ENCODE measurements at places on chromosomes 3 and 15. TPM values are rescaled to one million over a fixed set of nuclear protein-coding genes. Genes with fewer than 3 reads are reported as not detected.

- H3K4me1 ChIP-seq, result no peaks in the 10 kb centered on the region
- no peaks in the 10 kb centered on the region for H3K36me3 ChIP-seq
- H3K27ac ChIP-seq, result no peak overlapping the region
Observed at GRCh38 chr3:169356284-169356955, 307.1 kb downstream of the MECOM start.

DNA sequence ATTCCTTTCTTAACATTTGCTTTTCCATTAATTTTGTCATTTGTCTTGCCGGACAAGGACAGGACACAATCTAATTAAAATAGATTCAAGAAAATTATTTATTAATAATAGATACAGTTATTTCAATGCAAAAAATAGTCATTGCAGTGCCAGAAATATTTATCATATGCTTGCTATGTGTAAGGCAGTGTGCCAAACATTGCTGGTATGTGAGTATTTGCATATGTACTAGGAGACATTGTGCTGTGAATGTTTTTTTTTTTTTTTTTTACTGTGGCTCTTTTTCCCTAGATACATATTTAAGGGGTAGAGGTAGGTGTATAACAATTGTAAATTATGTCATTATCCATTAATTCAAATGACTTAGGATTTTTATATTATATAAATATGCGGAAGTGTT, 23.3 kb downstream of the SPRED1 start:
- H3K27me3 ChIP-seq, result no peaks in the 10 kb centered on the region
- H3K27ac ChIP-seq, result no peak overlapping the region
- peaks cover 2% of the 10 kb centered on the region for H3K36me3 ChIP-seq
- no peaks in the 10 kb centered on the region for H3K4me1 ChIP-seq
- no peak for DNase-seq
- H3K4me3 ChIP-seq, result no peak overlapping the region

- peaks cover 63% of the 10 kb centered on the region for H3K27me3 ChIP-seq
- no peaks in the 10 kb centered on the region for H3K4me1 ChIP-seq
- no peaks in the 10 kb centered on the region for H3K36me3 ChIP-seq
- no peak overlapping the region for H3K27ac ChIP-seq
- H3K4me3 ChIP-seq, result peak overlapping the region; percentile 45
- DNase-seq, result peak; percentile 43
Observed at GRCh38 chr3:141051443-141052200, 475 bp downstream of the SPSB4 start.

DNA sequence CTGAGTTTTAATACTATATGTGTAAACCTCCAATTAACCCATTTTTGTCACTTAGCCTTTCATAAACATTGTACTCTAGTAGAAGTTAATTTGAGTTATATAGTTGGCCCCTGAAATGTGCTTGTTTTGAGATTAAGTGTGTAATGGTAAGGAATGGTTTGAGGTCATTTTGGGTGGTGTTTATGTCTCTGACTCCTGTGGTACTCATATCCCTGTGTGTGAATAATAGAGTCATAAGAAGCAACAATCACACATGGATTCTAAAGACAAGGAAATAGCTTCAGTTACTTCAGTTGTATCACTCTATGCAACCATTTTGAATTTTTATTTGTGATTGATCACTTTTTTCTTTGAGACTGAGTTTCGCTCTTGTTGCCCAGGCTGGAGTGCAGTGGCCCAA, 408.5 kb downstream of the MFSD1 start:
- no peaks in the 10 kb centered on the region for H3K4me1 ChIP-seq
- no peak overlapping the region for H3K4me3 ChIP-seq
- no peak overlapping the region for H3K27ac ChIP-seq
- H3K27me3 ChIP-seq, result no peaks in the 10 kb centered on the region

DNA sequence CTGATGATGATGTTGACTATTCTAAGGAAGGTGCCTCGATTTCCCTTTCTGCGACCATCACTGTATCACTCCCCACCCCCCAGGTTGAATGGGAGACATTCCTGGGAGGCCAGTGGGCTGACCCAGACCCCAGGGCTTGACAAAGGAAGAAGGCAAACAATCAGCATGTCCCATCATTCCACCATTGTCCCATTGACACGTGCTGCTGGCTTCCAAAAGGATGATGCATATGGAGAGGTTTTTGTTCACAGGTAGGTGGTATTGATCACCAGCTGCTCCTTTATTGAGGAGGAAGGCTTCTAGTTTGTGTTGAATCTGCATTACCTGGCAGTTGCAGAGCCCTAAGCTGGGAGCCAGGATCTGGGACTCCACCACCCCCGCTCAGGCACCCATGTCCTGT, 30.4 kb downstream of the RASGRF1 start:
- H3K27me3 ChIP-seq, result peaks cover 19% of the 10 kb centered on the region
- no peaks in the 10 kb centered on the region for H3K36me3 ChIP-seq
- H3K27ac ChIP-seq, result no peak overlapping the region
- no peak for DNase-seq

Gene FRMD4B
- 15.7 TPM for polyA plus RNA-seq
